ENCODE measurements at places on chromosomes 5 and 9.

DNA sequence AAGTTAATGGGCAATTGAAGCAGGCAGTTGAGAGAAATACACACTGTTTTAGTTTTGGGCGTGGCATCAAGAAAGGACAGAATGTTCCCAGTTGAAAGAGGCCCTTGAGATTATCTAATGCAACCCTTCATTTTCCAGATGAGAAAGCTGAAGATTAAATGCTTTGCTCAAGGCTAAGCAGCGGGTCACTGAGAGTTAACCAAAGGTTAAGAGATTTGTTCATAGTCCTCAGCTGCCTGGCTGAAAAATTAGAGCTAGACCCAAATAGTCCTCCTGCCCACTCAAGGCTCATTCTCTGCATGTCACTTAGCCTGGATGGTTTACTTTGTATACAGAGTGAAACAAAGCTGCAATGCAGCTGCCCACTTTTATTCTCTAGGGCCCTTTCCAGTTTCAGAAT lies 46.7 kb upstream of the MAMDC2 start:
- DNase-seq: no peak

GRCh38 chr5:2278825-2279456 lies 396.2 kb upstream of the IRX4 start:
- no peak for DNase-seq

GRCh38 chr5:135821061-135821801 lies 13.2 kb upstream of the SLC25A48 start:
- DNase-seq: no peak

GRCh38 chr9:10146517-10147331 lies 466.1 kb downstream of the PTPRD start:
- DNase-seq: no peak

- no peak for DNase-seq
Observed at GRCh38 chr5:138610918-138611677, 35.9 kb upstream of the HSPA9 start.

DNA sequence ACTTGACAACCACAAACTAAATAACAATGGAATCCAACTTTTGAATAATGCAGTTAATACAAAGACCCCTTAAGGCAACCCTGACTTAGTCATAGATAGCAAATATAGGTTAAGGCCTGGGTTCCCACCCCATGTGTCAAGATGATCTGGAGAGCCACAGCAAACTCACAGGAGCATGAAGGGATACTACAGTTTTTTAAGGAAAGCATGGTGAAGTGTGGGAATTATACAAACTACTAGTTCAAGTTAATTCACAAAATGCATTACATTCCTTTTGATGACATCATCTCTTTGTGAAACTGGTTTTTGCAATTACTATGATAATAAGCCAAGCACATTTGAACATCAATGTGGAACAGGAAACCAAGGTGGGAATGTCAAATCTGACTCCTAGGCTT lies 50.6 kb downstream of the LHFPL2 start:
- no peak for DNase-seq

DNA sequence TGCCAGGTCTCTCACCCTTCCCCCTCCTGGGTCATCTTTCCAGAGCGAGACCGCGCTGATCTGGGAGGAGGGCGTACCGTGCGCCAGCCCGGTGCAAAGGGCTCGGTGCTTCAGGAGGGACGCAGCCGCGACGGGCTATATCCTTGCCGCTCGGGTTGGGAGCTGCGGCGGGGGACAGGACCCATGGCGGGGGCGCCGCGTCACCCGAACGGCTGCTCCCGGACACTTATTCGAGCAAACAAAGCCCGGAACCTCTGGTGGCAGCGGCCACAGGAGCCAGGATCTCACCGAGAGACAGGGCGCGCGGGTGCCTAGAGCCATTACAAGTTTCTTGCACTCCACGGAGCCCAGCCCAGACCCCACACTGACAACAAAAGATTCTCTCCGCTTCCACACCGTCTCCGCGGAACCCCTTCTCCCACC lies 1.3 kb downstream of the SEMA6A start:
- DNase-seq: peak; percentile 60

- no peak for DNase-seq
Observed at GRCh38 chr9:89825669-89826068, 220.9 kb downstream of the GADD45G start.

GRCh38 chr5:169770109-169770508 lies 133.0 kb downstream of the DOCK2 start:
- no peak for DNase-seq

DNA sequence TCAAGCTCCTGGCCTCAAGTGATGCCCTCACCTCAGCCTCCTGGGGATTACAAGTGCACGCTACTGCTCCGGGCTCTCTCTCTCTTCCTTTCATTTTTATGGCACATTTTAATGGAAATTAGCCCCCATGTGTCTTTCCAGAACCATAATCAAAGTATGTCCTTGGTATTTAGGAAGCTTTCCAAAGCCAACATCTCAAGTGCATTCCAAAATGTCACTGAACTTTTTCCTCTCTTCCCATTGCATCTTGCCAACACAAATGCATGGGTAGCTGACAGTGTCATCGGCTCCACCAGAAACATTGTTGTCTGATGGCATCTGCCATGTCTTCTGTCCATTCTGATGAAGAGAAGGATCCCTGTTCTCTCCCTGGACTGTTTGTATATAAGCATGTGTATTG lies 90.5 kb upstream of the ANXA1 start:
- no peak for DNase-seq

DNA sequence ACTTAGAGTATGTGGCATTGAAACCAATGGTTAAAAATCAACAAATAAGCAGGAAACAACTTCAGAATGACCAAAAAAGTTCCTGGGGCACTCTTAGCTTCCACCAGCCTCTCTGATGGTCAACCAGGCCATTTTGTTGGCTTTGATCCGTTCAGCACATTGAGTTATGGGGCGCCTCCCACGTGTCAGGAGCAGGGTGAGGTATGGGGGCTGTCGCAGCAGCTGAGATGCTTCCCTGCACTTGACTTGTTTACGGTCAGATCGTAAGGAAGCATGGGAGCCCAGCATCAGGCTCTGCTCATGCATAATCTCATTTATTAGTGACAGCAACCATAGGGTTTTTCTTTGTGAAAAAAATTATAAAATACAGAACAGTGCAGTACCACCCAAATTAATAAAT lies 16.7 kb downstream of the SYK start:
- DNase-seq: no peak

GRCh38 chr9:87970602-87971001 lies 3.7 kb downstream of the CDK20 start:
- DNase-seq: no peak

DNA sequence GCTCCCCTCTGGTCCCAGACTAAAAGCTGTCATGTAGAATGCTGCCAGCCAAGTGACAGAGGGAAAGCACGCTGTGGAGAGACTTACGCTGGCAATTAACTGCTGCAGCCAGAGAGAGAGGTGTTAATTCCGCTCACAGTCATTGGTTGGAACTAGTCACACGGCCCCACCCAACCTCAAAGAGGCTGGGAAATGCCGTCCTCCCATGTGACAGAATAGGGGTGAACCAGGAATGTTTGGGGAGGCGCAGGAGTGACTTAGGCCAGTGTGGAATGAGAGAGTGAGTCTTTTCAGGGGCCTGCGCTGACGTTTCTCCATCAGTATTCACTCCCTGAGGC lies 87.6 kb downstream of the AMBP start:
- DNase-seq: no peak

- DNase-seq: peak; percentile 86
Observed at GRCh38 chr5:73451224-73452130, 2.9 kb upstream of the FOXD1 start.

DNA sequence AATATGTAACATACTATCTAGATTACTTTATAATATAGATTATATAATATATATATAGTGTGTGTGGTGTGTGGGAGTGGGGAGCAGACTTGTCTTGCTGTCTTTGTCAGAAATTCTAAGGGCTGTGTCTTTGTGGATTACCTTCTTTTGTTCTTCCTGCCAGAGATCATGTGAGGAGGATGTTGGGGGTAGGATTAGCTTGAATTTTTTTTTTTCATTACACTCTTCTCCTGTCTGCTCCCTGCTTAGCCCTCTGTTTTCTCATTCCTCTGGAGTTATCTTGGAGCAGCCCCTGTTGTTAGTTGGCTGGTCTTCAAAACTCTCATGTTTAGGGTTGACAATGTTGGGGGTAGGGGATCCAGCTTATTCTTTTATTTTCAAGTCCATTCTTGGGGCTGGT lies 21.0 kb upstream of the C9orf40 start:
- DNase-seq: no peak

GRCh38 chr5:133460172-133460758 lies 152.1 kb downstream of the FSTL4 start:
- DNase-seq: peak; percentile 79

GRCh38 chr5:79349047-79349446 lies 113.1 kb downstream of the JMY start:
- no peak for DNase-seq

- DNase-seq: no peak
Observed at GRCh38 chr5:131375351-131375750, 111.5 kb downstream of the CDC42SE2 start.

DNA sequence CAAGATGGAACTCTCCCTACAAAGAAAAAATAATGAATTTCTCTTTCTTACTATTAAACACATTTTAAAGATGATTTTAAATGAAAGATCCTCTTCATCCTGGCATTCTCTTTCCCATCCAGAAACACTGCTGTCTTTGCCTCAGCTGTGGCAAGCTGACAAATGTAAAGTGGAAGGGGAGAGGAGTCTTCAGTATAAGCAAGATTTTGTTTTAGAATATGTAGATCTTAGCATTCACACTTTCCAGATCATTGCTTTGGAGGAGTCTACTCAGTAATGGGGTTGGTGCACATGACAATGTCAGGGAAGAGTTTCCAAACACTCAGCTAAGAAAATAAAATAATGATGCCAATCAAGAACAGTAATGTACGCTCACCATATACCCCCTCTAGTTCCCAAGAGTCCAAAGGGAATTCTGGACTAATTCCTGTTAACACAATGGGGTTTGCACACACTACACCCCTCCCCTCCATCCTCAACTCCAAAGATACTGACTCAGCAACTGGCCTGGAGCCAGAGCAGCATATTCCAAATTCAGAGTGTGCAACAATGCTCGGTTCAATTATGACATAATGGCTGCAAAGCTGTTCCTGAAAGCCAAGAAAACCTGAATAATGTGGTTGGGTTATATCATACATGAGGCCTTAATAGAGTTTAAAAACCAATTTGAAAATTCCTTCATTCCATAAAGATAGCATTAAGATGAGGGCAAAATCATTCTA lies 4.6 kb downstream of the C5orf63 start:
- no peak for DNase-seq

DNA sequence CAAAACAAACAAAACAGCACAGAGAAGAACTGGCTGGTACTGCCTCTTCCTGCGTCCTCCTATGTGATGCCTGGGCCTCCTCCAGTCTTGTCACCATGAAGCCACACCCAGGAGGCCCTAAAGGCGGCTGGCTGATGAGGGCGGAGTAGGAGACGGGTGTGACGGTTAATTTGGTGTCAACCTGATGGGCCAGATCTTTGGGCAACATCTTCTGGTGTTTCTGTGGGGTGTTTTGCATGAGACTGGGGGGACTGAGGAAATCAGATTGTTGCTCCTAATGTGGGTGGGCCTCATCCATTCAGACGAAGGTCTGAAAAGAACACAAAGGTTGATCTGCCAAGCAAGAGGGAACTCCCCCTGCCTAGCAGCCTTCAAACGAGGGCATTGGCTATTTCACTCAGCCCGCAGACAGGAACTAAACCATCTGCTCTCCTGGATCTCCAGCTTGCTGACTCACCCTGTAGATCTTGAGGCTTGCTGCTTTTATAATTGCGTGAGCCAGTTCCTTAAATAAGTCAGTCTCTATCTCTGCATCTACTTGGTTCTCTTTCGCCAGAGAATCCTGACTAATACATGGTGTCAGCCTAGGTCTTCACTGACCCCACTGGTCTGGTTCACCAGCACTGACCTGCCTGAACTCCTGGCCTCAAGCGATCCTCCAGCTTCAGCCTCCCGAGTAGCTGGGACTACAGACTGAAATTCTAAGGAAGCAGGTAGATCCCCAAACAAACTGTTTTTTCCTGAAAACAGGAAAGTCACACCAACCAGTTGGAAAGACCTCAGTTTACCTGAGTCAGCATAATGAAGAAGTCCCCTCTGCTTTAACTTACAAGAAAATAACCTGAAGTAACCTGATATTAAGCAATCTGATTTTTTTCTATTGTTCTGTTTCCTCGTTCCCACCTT lies 12.8 kb upstream of the ZFP62 start:
- DNase-seq: no peak

- DNase-seq: peak; percentile 27
Observed at GRCh38 chr9:87497604-87498045, at the start of gene DAPK1. Gene DAPK1, plus strand, starts transcription at chr9:87497867. Its CDS starts 1,211 bp downstream, at chr9:87499078.

GRCh38 chr5:180423598-180423997 lies 70.5 kb upstream of the GFPT2 start:
- DNase-seq: no peak

GRCh38 chr5:66633754-66634153 lies 37.6 kb downstream of the MAST4 start:
- DNase-seq: no peak
